ENCODE measurements at places on chromosomes 1 and 21.

DNA sequence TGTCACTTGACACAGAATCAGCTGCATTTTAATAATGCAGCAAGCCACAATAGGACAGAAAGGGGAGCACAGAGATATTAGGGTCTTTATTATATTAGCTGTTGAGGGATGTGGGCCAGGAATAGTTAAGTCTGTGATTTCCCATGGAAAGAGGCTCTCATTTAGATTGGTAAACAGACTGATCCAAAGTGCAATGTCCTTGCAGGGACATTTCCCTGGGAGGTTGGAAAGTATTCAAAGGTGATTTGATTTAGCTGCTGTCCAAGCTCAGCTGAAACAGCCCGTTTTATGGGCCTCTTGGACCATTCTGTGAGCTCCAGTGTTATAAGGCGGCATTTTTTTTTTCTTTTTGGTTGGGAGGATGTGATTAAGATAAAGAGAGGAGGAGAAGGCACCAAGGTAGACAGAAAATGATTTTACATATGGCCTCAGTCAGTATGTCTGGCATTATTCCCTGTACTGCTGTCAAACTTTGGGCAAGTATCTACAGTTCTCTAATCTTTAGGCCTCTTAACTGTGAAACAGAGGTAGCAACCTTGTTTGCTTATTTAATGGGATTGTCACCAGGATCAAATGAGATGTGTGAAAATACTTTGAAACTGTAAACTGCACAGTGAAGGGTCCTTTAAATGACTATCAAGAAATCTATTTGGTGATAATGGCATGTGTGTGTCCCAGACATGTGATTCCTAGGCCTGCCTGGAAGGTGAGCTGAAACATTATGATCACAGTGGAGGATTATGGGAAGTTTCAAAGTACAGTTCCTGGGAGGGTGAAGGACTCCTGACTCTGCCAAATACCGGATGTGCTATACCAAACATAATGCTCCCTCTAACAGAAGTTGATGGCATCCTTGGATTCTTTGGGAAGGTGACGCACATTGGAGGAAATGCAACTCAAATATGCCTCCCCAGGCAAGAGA lies 62.2 kb downstream of the NOS1AP start:
- DNase-seq, result no peak

- no peak for DNase-seq
Observed at GRCh38 chr1:51555866-51556619, 37.0 kb upstream of the EPS15 start.

GRCh38 chr1:31910933-31911332 lies 27.2 kb downstream of the PTP4A2 start:
- DNase-seq, result no peak

GRCh38 chr1:160373696-160374095 lies 6.8 kb downstream of the NHLH1 start:
- DNase-seq, result no peak

DNA sequence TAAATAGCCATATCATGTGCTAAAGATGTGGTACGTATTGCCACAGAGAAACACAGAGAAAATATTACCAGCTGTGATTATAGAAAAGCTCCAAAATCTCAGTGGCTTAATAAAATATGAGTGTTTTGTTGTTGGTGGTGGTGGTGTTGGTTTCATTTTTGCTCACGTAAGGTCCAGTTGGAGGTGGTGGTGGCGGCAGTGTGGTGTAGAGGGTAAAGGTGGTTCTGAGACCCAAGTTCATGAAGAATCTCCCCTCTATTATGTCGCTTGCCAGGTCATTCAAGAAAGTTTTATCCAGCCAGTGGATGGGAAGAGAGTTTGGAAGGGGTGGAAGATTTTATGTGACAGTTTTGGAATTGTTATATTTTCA lies 217.6 kb upstream of the SAMSN1 start:
- no peak for DNase-seq

DNA sequence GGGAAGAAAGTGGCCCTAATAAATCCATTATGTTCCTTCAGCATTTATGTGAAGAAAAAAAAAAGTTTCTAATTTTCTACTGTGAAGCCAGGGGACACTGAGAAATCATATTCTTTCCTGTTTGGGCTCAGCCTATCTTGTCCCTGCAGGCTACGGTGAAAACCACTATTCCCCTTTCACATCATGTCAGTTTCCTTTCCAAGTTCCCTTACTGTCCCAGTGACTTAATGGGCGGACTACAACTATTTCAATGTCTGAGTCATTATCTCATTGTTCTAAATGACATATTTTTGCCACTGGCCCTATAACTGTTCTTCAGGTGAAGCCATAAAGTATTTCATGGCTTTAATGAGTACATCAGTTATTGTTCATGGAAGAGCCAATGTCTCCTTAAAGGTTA lies 71.3 kb upstream of the BEND5 start:
- DNase-seq, result no peak

DNA sequence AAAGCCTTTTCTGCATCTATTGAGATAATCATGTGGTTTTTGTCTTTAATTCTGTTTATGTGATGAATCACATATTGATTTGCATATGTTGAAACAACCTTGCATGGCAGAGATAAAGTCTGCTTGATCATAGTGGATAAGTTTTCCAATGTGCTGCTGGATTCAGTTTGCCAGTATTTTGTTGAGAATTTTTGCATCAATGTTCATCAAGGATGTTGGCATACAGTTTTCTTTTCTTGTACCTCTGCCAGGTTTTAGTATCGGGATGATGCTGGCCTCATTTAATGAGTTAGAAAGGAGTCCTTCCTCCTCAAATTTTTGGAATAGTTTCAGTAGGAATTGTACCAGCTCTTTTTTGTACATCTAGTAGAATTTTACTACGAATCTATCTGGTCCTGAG lies 55.0 kb downstream of the COL24A1 start:
- no peak for DNase-seq

- DNase-seq, result no peak
Observed at GRCh38 chr1:145999321-146000024, 3.1 kb upstream of the TXNIP start.

DNA sequence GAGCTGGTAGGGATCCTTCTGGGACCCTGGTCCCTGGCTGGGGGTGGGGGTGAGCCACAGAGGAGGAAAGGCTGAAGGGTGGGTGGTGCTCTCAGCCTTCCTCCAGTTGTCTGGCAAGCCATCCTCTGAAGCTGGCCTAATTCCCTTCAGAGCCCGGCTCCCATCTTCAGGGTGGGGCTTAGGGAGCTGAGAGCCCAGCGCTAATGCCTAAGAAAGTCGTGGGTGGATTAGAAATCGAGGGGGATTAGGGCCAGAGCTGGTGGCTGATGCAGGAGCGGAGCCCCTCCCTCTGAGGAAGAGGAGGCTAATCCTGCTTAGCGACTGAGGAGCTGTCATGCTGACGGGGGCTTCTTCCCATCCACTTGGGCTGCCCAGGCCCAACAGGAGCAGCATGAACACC lies 30.8 kb upstream of the DMBX1 start:
- no peak for DNase-seq

DNA sequence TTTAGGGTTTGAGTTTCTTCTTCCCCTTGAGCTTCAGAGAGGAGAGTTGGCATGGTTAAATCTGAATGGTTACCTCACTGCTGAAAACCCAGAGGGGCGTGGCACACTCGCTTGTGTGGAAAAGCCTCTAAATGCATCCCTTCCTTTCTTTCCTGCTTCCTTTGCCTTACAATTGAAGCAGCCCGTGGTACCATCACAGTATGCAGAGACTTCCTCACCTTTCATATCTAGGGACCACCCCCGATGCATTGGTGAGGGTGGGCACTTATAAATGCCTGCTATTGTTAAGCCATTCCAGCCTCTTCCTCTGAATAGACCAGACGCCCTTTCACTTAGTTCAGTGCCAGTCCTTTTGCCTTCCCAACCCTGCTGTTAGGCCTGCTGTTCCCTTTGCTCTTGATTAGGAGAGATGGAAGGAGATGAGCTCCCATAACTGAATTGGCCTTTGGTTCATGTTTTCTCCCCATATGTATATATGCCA lies 21.9 kb upstream of the LAX1 start:
- no peak for DNase-seq

GRCh38 chr1:241895013-241895412 lies 47.0 kb downstream of the EXO1 start:
- no peak for DNase-seq

GRCh38 chr21:34559089-34559631 lies 47.1 kb upstream of the KCNE1 start:
- DNase-seq, result no peak

DNA sequence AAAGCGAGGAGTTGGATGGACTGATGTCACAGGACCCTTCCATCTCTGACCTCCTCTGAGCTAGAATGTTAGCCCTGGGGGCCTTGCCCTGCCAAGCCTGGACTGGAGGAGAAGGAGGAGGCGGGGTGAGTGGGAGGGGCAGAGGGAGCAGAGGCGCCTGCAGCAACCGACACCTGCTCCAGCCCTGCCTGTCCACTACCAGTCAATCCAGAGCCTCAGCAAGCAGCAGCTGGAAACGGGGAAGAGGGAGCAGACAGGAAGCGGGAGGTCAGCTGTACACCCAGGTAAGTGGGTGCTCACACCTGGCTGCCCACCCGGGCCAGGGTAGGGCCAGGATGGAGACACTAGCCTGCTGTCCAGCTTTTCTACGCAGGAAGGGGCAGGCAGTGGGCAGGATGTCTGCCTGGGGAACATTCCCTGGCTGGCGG lies at the start of gene IGFN1:
TSS of gene IGFN1 (plus strand) at position 201 of the 428 bp plus-strand sequence. CDS start 2,470 bp downstream, outside the sequence.
- no peak for DNase-seq

DNA sequence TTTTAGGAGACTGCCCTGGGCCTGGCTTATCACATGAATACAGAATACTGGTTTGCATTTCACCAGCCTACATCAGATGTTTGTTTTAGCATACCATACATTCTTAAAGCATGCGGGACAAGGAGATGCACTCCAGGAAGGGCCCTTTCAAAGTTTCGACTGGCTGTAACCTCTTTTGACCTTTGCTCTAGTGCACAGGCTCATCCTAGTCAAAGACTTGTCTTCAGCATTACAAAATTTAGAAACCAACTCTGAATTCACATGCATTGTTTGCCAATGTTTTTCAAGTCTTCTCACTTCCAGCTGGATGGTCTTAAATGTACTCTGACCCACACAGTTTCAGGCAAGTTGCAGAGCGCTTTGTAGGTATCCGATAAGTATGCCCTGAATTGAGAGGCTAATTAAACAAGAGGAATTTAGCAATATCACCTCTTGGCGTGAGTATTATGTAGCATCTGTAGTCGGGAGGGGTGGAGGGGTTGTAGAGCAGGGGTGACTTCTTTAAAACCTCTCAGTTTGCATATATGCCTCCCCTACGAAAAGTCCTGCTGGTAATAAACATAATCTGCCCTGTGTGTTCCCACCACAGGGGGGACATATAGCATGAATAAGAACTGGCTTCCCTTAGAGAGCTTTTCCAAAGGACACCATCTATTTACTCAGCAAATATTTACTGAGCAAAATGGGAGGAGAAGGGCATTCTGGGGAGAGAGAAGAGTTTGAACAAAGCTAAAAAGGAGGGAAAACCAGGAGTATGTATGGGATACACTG lies 24.4 kb upstream of the AHCYL1 start:
- DNase-seq, result no peak

- DNase-seq, result no peak
Observed at GRCh38 chr1:51733793-51734522, 117.1 kb downstream of the OSBPL9 start.

DNA sequence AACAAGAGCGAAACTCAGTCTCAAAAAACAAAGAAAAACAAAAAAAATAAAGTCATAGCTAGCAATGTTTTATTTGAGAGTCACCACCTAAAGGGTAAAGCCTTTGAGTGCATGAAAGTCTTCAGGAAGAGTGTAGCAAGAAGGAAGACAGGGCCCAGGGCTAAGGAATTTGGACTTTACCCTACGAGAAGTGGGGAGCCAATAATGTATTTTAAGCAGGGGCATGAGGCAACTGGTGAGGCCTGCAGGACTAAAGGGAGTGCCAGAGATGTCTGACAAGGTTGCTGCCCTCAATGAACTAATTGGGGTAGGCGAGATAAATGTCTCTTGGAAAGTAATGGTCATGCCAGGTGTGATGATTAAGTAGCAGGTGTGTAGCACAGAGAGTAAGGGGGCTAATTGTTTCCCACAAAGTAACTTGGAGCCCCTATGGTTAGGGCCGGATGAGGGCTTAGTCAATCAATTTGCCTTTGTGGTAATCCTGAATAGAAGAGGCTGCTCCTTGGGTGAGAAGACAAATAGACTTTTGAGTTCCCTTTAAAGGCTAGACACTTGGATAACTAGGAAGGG lies 31.6 kb upstream of the CACNA1E start:
- DNase-seq, result no peak

GRCh38 chr1:183589874-183590243 lies 400 bp downstream of the NCF2 start:
- no peak for DNase-seq

DNA sequence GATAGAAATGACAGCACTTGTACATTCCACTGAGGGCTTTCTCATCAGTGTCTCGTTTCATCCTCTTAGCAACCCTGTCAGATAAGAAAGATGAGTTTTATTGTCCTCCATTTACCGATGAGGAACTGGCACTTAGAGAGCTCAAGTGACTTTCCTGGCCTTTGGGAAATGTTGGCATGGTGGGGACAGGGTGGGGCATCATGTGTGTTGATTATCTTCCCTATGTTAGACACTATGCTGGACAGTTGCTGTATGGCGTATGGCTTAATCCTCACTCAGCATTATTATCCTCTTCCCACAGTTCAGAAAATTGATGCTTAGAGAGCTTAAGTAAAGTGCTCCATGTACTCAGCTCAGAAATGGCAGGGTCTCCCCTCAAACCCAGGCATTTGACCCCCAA lies 163.2 kb downstream of the CAMTA1 start:
- DNase-seq, result no peak

DNA sequence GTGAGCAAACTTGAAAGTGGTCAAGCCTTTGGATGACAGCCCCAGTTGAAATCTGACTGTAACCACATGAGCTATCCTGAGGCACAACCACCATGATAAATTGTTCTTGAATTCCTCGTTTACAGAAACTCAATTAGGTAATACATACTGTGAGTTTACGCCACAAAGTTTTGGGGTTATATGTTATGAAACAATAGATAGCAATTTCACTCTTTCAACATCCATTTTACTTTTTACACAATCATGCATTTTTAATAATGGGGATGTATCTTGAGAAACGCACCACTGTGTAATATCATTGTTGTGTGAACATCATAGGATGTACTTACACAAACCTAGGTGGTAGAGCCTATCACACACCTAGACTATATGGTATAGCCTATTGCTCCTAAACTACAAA lies 35.4 kb downstream of the OR2C3 start:
- no peak for DNase-seq

GRCh38 chr21:28655471-28655870 lies 337.2 kb downstream of the LTN1 start:
- no peak for DNase-seq

Measured in stimulated activated CD4-positive, alpha-beta T cell treated with anti-CD3 and anti-CD28 coated beads, Interleukin-4, amount 100 ng/mL, for 4 hours (primary cell).